Putamen (tissue), 1 donor: ENCODE measurements at places on chromosomes 12 and 14.

- no peak for DNase-seq
Measured at GRCh38 chr12:25723336-25723735, 170.3 kb upstream of the LMNTD1 start.

DNA sequence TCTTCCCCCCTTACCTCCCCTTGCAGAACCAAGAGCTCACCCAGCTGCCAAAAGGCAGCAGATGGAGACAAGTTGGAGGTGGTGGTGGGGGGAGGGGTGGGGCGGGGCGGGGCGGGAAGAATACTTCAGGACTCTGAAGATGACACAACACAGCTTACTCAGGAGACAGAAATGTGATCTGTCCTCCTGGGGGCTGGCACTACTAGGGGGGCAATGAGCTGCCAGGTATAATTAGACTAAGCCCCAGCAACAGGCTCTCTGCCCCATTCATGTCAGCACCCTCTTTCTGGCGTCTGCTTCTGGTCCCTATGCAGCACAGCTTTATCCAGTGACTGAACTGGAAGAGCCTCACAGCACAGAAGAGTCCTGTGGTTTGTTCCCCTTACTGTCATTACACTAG is 407.0 kb downstream of the MED13L start:
- no peak for DNase-seq

GRCh38 chr12:55188974-55189556 is 31.8 kb upstream of the OR10A7 start:
- DNase-seq: peak; percentile 65

GRCh38 chr14:104509673-104510072 is 69.9 kb upstream of the C14orf180 start:
- no peak for DNase-seq

GRCh38 chr14:54232735-54233134 is 164.1 kb upstream of the CDKN3 start:
- no peak for DNase-seq

- DNase-seq: no peak
Measured at GRCh38 chr14:74578479-74578878, 33.6 kb downstream of the LTBP2 start.

DNA sequence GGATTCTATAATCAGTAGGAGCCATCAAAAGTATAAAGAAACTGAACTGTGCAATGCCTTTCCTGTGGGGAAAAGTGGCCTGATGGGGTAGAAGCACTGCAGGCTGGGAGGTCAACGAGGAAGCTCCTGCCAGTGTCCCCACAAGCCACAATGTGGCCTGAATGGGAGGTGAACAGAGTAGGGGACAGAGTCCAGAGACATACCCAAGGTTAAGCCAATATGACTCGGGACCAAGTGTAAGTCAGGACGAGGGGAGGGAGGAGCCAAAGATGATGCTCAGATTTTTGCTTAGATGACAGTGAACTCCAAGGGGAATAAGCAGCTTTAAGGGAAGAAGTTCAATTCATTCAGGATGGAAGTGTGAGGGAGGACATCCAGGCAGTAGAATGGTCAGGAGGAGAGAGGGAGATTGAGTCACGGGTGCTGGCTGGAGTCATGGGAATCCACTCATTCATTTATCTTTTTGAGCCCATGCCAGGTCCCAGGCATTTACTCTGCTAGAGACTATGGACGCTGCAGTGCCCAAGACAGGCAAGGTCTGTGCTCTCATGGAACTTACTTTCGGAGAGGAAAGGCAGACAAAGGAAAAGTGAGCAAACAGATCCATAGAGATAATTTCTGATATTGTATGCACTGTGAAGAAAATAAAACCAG is 29.1 kb downstream of the DPF3 start:
- DNase-seq: no peak

DNA sequence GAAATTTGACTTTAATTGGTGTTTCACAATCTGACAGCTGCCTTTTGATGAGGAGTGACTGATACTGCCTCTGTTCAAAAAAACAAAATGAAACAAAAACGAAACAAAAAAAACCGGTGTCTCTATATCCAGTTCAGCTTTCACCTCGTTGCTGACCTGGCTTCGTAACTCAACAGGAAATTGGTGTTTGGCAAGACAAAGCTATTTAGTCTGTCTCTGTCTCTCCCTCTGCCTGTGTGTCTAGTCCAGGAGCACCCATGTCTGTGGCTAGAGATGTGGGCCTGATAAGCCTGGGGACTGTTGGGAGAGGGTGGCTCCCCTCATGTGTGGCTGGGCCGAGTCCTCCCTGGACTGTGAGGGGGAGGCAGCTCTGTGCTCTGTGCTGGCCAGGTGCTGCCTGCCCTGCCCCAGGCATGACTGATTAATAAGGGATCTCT is 11.3 kb downstream of the CACNA1C start:
- no peak for DNase-seq

DNA sequence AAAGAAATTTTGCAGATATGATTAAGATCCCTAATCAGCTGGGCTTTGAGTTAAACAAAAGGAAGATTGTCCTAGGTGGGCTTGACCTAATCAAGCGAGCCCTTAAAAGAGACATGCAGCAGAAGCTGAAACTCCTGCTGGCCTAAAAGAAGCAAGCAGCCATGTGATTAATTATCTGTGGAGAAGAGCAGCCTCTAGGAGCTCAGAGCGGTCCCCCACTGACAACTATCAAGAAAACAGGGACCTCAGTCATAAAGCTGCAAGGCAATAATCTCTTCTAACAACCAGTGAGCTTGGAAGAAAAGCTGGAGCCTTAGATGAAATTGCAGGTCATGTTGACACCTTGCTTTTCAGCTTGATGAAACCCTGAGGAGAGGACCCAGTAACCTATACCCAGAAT is 288.9 kb upstream of the CLEC14A start:
- no peak for DNase-seq

DNA sequence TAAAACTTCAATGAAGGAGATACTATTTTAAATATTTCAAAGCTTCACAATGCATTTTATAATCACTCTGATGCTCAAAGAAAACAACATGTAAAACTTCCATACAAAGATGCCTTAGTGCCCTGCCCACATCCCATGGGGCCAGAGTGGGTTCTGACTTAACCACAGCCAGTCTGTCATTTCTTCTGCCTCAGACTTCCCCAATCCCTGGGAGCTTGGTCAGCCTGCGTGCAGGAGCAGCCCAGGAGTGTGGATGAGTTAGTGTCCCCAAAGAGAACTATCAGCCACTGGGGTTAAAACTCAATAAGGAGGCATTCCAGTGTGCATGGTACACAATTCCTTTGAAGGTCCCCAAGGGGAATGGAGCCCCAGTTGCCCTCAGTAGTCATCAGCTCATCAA is 100.3 kb downstream of the PTCSC3 start:
- no peak for DNase-seq

DNA sequence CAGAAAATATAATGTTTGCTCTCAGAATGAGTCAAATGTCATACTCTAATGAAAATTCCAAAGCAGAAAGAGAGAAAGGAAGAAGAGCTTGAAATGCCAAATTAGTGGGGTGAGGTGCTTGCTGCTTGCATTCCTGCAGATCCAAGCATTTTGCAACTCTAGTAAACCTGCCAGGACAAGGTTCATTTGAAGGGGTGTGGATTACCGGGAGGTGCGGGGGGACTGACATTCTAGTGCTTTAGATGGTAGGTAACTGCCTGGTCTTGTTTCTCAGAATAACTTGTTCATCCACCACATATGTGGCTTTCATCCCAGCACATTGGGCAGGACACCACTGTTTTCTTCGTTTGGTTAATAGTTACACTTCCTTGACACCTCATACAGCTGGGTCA is 144.4 kb downstream of the AKAP6 start:
- DNase-seq: no peak

DNA sequence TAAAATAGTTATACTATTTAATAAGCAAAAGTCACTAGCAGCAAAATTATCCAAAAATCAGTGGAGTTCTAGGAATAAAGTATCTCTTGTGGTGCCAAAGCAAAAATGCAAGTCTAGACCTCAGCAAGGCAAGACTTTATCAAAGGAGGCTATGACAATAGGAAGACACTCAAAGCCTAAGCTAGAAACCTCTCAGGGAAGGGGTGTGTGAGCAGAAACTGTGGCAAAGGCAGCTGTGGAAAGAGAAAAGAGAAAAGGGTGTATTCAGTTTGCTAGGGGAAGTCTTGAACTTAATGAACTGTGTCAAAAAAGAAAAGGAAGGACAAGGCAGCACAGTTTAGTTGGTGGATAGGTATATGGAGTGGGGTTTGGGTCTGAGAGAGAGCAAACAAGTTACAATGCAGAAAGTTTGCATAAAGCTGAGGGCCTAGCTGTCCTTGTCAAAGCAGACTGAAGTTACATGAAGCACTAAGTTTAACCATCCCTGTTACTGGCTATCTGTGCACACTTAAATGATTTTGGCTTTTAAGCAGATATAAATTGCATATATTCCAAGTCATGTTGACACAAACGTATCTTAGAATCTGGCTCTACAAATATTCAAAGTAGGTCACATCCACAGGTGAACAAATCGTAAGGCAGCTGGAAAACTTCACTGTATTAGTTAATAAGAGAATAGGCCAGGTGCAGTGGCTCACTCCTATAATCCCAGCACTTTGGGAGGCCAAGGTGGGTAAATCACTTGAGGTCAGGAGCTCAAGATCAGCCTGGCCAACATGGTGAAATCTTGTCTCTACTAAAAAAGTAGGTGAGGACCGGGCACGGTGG is 31.0 kb upstream of the AMN1 start:
- DNase-seq: no peak

- no peak for DNase-seq
Measured at GRCh38 chr12:106894774-106895173, 60.9 kb upstream of the TMEM263 start.

GRCh38 chr12:110117956-110118685 is 6.0 kb upstream of the IFT81 start:
- no peak for DNase-seq

- DNase-seq: no peak
Measured at GRCh38 chr12:46233423-46233822, 35.4 kb downstream of the SLC38A1 start.

- peak; percentile 23 for DNase-seq
Measured at GRCh38 chr12:12128670-12129069, 57.9 kb downstream of the BCL2L14 start.

GRCh38 chr12:99455350-99456035 is 192.1 kb upstream of the GARIN6 start:
- DNase-seq: no peak

- no peak for DNase-seq
Measured at GRCh38 chr14:93033084-93033982, 82.4 kb downstream of the ITPK1 start.

DNA sequence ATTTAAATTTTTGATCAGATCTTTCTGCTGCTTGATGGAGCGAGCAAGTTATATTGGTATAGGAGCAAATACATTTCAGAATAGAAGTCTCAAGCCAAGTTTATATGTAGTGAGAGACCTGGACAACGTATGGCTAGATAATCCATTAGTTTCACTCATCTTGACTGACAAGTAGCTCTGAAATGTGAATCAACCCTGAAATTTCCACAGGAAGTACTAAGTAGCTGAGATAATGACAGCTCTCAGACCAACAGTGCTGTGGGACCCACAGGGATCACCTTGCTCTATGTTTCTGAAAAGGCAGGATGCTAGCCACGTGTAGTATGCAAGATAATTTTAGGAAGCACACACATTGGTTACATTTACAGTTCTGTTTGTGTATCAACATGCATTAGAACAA is 258.6 kb upstream of the FOXN3 start:
- no peak for DNase-seq

- no peak for DNase-seq
Measured at GRCh38 chr12:6177642-6178358, 22.4 kb upstream of the CD9 start.

DNA sequence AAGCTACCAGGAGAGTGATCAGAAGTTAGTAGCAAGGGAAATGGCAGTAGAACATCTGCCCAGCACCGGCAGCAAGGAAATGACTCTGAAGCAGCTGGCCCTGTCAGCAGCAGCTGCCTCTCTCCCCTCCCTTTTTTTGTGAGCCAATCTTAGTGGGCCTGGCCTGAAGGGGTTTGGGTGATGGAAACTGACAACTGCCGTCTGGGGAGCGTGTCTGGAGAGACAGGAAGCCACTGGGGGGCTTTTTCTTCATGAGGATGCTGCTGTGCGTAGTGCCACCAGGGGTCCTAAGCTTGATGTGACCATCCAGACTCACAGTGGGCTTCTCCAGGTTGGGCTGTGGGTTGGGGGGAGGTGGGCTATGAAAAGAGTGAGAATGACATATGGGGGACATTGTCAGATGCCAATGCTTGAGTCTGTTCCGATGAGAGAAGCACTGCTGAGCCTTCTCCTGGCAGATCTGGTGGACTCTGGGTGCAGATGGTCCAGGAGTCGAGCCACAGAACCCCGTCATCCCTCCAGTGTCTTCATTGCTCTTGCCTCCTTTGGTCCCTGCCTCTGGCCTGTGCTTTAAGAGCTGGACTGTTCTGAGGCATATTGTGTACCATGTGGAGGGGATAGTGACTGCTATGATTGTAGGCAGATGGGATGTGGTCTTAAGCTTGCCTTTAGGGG is 87.6 kb upstream of the HIF1A start:
- DNase-seq: no peak

- DNase-seq: no peak
Measured at GRCh38 chr12:50224026-50224692, 57.0 kb upstream of the CERS5 start.

DNA sequence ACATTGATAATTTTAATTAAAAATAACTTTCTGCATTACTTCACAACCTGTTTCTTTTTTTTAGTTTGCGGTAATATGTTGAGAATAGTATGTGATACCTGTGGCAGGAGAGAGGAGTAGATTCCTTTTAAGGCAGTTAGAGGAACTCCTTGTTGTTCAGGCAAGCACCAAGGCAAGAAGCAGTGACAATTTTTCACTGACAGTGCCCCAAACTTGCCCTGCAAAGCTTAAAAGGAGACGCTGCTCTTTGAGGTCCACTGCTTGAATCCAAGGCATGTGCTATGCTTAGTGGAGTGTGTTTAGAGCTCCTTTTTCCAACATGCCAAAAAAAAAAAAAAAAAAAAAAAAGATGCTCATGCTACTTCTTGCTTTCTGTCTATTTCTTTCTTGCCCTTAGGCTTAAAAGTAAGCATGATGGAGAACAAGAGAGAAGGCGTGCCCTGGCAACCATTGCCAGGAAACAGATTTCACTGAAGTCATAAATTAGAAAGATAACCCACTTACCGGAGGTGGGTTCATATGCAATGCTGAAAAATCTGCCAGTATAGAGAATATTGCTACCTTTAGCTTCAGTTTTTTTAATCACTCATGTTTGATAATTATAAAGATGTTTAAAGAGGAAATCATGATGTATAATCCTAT is 58.3 kb upstream of the DYRK2 start:
- no peak for DNase-seq

DNA sequence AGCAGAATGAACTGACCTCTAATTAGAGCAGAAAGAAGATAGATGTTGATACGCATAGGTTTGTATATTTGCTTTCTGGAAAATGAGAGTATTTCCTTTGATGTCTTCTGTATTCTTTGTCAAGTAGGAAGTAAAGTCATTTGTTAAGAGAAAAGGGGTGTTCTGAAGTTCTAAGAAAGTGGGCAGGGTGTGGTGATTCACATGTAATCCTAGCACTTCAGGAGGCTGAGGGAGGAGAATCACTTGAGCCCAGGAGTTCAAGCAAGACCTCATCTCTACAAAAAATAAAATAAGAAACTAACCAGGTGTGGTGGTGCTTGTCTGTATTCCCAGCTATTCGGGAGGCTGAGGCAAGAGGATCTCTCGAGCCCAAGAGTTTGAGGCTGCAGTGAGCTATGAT is 2.8 kb downstream of the RHNO1 start:
- no peak for DNase-seq

GRCh38 chr14:63727231-63727735 is 582 bp downstream of the SGPP1 start:
- DNase-seq: peak; percentile 35
